ENCODE measurements at places on chromosomes 11 and 22.

- DNase-seq = no peak
Observed at GRCh38 chr11:35414311-35414710, 5.0 kb downstream of the SLC1A2 start.

- no peak for DNase-seq
Observed at GRCh38 chr11:20112291-20113148, 47.8 kb downstream of the DBX1 start.

DNA sequence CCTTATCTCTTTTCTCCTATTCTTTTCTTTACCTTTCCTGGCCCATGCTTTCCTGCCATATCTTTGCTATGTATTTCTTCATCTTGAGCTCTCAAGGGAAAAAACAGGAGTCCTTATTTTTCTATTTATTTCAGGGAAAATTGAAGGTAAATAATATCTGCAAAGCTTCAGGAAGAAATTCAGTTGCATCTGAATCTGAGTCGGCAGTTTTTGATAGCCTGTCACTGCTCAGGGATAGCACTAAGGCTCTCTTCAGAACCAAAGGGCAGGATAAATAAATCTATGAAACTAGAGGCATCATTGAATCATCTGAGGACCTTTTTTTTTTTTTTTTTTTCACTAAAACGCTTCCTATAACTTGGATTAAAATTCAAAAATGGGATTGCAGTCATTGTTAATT, 288.9 kb downstream of the TMEM135 start:
- DNase-seq = no peak

DNA sequence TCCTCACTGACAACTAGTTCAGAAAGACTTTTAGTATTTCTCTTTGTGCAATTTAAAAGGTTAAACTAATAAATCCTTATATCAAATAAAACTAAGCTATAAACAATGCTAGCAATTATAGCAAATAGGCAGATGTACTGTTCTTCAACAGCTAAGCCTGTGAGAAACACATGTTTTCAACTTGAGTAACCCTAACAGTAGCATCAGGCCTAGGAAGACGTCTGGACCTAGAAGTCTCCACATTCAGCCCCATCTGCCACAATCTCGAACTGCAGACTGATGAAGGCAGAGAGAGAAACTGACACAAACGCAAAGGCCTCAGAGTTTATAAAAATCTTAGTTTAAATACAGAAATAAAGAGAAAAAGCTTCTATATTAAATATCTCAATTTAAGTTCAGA, 2.5 kb downstream of the ST13 start:
- DNase-seq = no peak

Measured in CD4-positive, alpha-beta T cell treated with Interleukin-2 at 100 ng/mL for 4 hours (primary cell).